ENCODE measurements at places on chromosomes 3 and 15. TPM values are rescaled to one million over a fixed set of nuclear protein-coding genes. Genes with fewer than 3 reads are reported as not detected.

GRCh38 chr3:141400073-141400971, 32.0 kb downstream of the ZBTB38 start:
- DNase-seq, result no peak

DNA sequence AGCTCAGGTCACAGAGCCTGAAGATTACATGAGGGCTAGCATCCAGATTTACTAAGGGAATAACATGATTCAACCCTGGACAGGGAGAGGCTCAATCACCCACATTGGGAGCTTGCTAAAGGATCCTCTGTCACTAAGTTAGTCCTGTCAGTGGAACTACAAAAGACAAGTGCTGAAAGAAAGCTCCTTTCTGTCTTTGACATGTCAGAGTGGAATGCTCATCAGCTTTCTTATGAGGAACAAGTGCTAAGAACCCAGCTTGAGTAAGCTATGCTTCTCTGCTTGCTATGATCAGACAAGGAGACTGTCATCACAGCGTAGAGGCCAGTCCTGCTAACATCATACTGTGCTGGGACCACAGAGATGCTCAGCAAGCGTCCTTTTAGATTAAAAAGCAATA, 74.5 kb downstream of the MB21D2 start:
- DNase-seq, result no peak

DNA sequence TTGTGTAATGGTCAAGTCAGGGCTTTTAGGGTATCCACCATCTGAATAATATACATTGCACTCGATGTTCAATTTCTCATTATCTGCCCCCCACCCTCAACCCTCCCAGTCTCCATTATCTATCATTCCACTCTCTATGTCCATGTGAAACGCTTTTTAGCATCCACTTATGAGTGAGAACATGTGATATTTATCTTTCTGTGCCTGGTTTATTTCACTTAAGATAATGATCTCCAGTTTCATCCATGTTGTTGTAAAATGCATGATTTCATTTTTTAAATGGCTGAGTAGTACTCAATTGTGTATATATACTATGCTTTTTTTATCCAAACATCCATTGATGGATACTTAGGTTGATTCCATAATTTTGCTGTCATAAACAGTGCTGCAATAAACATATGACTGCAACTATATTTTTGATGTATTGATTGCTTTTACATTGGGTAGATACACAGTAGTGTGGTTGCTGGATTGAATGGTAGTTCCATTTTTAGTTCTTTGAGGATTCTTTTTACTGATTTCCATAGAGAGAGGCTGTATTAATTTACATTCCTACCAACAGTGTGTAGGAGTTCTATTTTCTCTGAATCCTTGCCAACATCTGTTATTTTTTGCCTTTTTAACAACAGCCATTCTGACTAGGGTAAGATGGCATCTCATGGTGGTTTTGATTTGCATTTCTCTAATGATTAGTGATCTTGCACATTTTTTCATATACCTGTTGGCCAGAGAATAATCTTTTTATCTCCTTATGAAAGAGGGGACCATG, 332.9 kb upstream of the TGFBR2 start:
- no peak for DNase-seq

GRCh38 chr3:105365081-105365390, 1.7 kb upstream of the ALCAM start:
- peak; percentile 17 for DNase-seq

- no peak for DNase-seq
Measured at GRCh38 chr3:63726656-63727055, 74.2 kb downstream of the SNTN start.

GRCh38 chr3:13121553-13122001, 48.3 kb upstream of the IQSEC1 start:
- no peak for DNase-seq

DNA sequence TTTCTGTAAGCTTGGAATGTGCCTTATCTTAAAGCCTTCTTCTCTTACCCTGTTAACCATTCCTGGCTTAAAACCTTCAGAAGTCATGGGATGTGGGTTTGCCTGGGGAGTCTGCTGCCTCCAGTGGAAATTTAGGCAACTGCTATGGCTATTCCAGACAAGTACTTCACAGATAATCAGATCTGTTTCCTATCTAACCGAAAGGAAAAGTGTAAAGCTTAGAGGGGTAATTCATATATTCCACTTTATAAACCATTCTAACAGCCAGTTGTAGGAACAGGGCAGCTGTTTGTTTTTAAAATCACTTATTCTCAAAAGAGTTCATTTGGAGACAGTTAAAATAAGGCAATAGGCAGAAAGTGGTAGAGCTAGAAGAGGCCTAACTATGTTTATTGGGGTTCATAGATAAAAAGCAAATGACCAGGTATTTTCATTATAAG, 219.9 kb downstream of the TCF12 start:
- DNase-seq, result peak; percentile 51

GRCh38 chr3:185916042-185916833, 21.6 kb downstream of the TRA2B start:
- no peak for DNase-seq

DNA sequence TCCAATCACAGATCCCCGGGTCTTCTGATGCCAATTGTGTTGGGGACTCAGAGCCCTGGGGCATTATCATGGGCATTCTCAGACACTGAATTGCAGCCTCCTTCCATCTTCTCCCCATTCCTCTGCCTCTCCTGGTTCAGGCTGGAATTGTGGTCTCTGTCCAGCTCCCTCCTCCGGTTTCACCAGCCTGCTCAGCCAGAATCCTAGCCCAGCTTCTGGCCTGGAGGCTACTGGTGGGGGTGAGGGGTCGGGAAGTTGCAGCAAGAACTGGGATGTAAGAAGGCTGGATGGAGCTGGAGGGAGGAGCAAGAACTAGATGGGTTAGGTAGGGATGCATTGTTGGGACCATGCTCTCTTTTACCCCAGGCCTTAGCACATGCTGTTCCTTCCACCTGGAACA, 53.5 kb downstream of the TLE3 start:
- DNase-seq, result no peak

DNA sequence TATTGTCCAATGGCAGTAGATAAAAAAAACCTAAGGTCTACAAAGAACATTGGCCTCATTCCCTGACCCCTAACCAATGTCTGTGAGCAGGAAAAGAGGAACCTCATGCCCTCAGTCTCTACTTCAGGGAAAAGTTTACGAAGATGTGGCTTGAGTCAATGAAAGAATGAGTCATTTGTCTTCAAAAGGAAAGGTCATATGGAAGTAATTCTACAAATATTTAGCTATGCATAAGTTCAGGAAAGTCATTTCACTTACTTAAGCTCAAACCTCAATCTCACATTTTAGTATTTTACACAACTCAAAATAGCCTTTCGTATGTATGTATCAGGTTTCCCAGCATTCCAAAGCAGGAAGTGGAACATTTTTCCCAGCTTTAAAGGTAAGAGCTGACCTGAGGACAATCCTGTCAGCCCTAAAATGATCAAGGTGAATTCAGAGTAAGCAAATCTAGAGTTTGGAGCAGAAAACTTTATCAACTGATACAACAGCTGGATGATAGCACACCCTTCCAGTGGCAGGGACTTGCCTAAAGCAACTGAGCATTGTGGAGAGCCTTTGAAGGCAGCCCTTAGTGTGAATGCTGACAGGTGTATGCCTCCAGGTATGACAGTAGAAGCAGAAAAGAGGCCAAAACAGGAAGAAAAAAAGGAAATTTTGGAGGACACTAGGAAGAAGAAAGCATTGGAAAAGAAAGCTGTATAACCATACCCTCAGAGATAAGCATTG, 53.9 kb upstream of the ACKR4 start:
- DNase-seq, result peak; percentile 95

DNA sequence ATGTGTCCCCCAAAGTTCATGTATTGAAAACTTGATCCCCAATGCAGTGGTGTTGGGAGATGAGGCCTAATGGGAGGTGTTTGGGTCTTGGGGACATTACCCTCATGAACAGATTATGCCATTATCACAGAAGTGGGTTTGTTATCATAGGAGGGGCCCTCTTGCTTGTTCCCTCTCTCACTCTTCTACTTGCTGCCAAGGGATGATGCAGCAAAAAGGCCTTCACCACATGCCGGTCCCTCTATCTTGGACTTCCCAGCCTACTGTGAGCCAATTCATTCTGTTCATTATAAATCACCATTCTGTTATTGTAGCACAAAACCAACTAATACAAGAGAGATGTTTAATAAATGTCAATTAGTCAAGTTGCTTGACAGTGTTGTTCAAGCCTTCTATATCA, 47.2 kb downstream of the FAM227B start:
- no peak for DNase-seq

- peak; percentile 85 for DNase-seq
Measured at GRCh38 chr3:193928354-193929209, 207.4 kb upstream of the HES1 start.

DNA sequence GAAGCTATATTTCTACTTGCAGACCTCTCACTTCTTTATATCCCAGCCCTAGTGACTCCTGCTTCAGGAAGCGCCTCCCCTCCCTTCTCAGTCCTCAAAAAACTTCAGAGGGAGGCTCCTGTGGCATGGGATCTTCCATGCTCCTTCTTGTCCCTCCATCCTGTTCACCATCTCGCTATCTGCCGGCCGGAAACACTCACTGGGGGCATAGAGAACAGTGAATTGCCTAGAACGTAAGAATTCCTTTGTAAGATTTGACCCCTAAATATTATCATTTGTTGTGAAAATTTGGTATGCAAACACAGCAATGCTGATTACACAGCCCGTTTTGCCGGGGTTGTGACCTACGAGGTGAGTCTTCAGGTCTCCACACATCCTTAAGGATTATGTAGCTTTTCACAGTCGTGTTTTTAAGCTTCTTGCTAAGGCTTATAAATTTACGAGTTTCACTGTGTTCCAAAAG, 218.7 kb upstream of the ATP10A start:
- DNase-seq, result no peak

DNA sequence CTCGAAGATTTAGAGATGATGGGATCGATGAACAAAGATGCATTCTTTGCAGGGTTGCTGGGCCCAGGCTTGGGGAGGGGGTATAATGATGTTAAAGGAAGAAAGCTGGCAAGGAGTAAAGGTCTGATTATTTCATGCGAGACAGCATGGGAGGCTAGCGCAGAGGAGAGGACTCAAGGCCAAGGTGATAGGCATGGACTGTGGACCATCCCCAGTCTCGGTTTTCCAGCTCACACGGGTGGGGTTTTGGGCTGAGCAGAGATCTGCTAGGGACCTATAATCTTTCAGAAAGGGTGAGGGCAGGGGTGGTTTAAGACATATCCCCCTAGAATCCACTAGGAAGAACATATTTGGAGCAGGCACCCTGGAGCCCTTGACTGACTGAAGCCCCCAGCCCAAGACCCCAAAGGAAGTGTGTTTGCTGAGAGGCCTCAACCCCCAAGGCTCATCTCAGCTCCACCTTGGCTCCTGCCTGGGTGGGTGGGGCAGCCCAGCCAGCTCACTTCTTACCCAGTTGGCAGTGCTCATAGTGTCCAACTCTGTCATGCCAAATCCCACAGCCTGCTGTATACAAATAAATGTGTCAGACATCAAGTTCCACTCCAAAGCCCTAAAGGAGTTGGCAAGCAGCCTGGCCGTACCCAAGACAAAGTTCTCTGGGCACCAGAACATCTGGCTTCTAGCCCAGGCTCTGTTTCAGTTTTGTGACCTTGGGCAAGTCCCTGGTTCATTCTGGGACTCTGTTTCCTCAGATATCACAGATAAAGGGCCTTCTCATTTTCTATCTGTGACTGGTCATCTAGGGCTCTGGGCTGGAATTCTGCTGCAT, 17.9 kb downstream of the ACSBG1 start:
- DNase-seq, result peak; percentile 33

- no peak for DNase-seq
Measured at GRCh38 chr15:28998511-28998910, 112.7 kb downstream of the APBA2 start.

DNA sequence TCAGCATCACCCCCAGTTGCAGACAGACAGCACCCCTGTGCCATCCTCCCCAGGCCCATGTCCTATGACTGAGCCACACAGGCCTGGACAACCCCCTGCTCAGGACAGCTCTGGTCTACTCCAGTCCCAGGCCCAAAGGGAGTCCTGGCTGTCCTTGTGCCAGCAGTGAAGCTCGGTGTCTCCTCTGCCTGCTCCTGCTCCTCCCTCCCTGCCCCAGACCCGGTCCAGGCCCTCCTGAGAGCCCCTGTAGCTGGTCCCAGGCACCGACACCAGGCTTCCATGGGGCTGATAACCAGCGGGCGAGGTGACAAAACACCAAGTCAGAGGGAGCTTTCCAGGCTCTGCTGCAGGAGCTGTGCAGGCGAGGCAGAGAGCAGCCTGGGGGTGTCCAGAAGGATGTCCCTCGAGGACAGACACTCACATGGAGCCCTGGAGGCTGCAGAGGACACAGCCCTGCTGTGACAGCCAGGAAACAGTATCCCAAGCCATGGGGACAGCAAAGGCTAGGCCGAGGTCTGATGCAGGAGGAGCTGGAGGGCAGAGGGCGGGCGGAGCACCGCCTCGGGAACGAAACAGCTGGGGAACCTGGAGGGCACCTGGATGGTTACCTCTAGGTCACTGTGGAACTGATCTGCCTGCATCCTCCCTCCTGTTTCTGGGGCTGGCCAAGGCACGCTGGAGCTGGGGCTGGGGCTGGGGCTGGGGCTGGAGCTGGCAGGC, 103.8 kb upstream of the PRR20G start:
- DNase-seq, result no peak

GRCh38 chr3:122481390-122481789, 33.3 kb downstream of the KPNA1 start:
- DNase-seq, result no peak

- no peak for DNase-seq
Measured at GRCh38 chr15:94253742-94254141, 22.4 kb downstream of the MCTP2 start.

- DNase-seq, result peak; percentile 68
Measured at GRCh38 chr3:191329654-191330529, at the start of gene UTS2B. TSS of gene UTS2B (minus strand) at chr3:191330526. CDS start at chr3:191282189, 48,337 bp downstream.

GRCh38 chr3:196634829-196635228, 4.7 kb upstream of the NRROS start:
- DNase-seq, result no peak

- peak; percentile 81 for DNase-seq
Measured at GRCh38 chr15:95734422-95735316, 595.8 kb upstream of the NR2F2 start.

- DNase-seq, result peak; percentile 13
Measured at GRCh38 chr15:44593042-44593736, 56.2 kb downstream of the EIF3J start.

GRCh38 chr3:40608091-40608490, 83.3 kb downstream of the ZNF621 start:
- no peak for DNase-seq

GRCh38 chr15:39239562-39239961, 341.3 kb upstream of the THBS1 start:
- peak; percentile 75 for DNase-seq

- peak; percentile 91 for DNase-seq
Measured at GRCh38 chr15:59918994-59919951, 84.8 kb upstream of the FOXB1 start.

The NMNAT3 gene
- total RNA-seq, result not detected

The FOXL2NB gene
- total RNA-seq, result not detected

The CDHR4 gene
- total RNA-seq, result not detected

The GPR27 gene
- total RNA-seq, result not detected

The SLC35A5 gene
- 44.2 TPM for total RNA-seq

The IQCF5 gene
- not detected for total RNA-seq

The SRGAP3 gene
- 0.69 TPM for total RNA-seq

The IGSF11 gene
- not detected for total RNA-seq

The TMEM212 gene
- not detected for total RNA-seq

The CADPS gene
- total RNA-seq, result 0.18 TPM

The CA12 gene
- 15.0 TPM for total RNA-seq

The SNTN gene
- not detected for total RNA-seq

The MEGF11 gene
- 0.07 TPM for total RNA-seq

The ADGRG7 gene
- not detected for total RNA-seq

The MAGI1 gene
- 15.2 TPM for total RNA-seq

The GPR87 gene
- 1.3 TPM for total RNA-seq

The TYRO3 gene
- total RNA-seq, result 32.4 TPM

The ASB7 gene
- 9.7 TPM for total RNA-seq

Data from HT1080 (cell line).